ENCODE measurements at places on chromosomes 11 and 22. TPM values are rescaled to one million over a fixed set of nuclear protein-coding genes. Genes with fewer than 3 reads are reported as not detected.

OR5L2 gene
- total RNA-seq = not detected

NXPE2 gene
- not detected for total RNA-seq

SLC5A4 gene
- 1.1 TPM for total RNA-seq

FGF4 gene
- total RNA-seq = not detected

APLP2 gene
- 298 TPM for total RNA-seq

KCNE3 gene
- total RNA-seq = 13.3 TPM

ATP6V1E1 gene
- total RNA-seq = 122 TPM

IRAG1 gene
- 24.8 TPM for total RNA-seq

DCHS1 gene
- total RNA-seq = 23.0 TPM

RBFOX2 gene
- 50.1 TPM for total RNA-seq

DNA sequence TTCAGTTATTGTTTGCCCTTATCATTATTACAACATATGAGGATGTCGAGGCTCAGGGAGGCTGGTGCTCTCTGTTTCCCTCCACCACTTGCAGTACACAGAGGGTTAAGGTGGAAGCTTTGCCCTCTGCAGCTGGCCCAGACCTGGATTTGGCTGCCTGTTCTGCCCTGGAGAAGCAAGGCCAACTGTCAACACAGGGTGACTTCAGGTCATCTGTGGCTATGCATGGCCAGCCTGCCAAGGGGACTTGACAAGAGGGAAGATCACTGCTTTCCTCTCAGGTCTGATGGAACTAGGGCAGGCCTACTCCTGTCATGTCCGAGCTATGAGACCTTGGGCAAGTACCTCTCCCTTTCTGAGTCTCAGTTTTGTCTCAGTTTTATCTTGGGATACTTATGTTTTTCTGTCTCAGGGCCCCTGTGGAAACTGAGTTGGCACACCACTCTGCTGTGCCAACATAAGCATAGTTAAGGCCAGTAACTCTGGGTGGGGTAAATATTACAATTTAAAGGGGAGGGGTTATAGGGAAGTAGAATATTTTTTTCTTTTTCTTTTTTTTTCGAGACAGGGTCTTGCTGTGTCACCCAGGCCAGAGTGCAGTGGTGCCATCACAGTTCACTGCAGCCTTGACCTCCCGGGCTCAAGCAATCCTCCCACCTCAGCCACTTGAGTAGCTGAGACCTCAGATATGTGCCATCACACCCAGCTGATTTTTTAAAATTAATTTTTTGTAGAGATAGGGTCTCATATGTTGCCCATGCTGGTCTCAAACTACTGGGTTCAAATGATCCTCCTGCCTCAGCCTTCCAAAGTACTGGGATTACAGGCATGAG lies 2.4 kb upstream of the THRSP start:
- no peak for DNase-seq

- DNase-seq = no peak
Observed at GRCh38 chr22:39208013-39208680, 36.6 kb downstream of the PDGFB start.

DNA sequence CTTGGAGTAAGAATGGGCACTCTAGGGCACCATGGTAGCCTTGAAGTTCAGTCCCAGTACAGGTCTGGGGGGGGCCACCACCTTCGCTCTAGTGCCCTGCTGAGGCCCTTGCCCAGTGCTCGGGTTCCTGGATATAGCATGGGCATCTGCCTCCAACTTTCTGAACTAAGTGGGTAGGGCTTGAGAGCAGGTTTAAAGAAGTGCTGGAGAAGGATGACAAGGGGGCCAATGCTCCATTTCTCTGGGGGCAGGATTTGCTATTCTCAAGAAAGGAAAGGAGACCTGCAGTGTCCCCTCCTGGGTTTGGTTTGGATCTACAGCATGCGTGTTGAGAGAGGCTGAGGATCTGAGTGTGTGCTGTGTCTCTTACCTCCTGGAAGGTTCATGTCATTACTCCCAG lies 82.2 kb upstream of the SUSD2 start:
- DNase-seq = peak; percentile 43

DNA sequence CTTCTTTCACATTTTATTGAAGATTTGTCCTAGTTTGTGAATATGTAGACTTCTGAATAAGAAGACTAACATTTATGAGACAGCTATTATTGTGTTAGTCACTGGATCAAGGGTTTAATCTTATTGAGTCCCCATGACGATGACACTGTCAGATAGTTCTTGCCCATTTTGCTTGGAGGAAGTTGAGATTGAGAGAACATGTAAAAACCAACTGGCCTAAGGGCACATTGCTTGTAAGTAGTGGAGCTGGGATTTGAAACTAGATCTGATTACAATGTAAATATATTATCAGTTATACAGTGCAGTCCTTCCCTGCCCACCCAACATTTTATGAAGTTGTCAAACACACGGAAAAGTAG lies 134.7 kb downstream of the HIPK3 start:
- no peak for DNase-seq

GRCh38 chr11:12686246-12687060 lies 12.2 kb downstream of the TEAD1 start:
- DNase-seq = no peak

DNA sequence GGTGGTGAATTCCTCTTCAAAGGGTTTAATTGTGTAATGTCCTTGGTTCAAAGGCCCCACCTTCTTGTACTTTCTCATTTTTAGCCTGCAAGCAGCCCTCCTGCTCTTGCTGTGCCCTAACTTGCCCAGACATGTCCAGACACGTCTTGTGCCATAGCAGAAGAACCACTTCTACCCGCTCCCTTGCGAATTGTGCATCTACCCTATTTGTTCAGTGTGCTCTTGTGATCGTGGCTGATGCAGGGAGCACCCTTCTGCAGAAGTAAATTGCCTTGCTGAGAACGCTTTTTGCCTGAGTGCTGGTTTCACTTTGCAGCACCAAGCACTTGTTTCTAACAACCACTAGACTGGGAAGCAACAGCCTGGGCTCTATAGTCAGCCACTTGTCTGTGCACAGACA lies 249.4 kb downstream of the SBF2 start:
- no peak for DNase-seq

- no peak for DNase-seq
Observed at GRCh38 chr11:40722179-40722795, 737.2 kb downstream of the LRRC4C start.

- no peak for DNase-seq
Observed at GRCh38 chr11:101470881-101471520, 112.8 kb downstream of the TRPC6 start.

DNA sequence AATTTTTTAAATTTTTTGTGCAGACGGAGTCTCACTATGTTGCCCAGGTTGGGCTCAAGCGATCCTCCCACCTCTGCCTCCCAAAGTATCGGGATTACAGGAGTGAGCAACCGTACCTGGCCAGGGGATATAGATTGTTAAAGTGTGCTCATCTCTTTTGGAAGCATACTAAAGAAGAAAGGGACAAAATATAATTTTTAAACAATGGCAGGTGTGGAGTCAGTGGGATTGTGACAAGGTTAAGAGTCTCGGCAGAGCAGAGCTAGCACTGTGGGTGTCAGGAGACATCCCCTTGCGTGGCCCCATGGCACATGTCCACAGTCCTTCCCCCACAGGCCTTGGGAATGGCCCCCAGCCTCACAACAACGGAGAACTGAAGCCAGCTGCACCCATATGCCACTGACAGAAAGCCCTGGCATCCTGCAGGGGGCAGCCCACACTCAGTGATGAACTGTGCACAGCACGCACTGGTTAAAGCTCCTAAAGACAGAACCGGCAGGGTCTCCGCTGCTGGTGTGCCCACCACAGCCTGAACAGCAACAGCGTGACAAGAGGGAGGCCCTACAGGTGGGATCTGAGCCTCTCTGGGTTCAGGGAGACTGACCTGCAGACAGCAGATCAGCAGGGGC lies 29.9 kb downstream of the SERPIND1 start:
- no peak for DNase-seq

GRCh38 chr22:28670161-28670560 lies 9.5 kb downstream of the TTC28 start:
- DNase-seq = no peak

GRCh38 chr22:48556222-48556621 lies 1271.5 kb downstream of the BRD1 start:
- no peak for DNase-seq

DNA sequence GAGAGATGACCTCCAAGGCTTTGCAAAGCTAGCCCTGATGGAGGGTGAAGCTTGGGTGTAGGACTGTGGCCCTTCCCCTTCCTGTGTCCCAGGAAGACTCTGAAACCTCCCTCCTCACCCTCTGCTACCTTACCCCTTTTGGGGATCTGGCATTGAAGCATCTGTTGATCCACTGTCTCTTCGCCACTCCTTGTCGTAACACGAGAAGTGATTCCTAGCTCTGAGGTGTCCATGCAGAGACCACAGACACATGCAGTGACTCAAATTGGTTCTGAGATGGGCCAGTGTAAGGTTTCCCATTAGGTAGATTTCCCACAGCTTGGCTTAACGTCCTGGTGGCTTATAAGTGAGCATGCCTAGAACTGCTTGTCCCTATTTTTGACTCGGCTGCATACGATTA lies 101.4 kb downstream of the ZBTB16 start:
- no peak for DNase-seq

DNA sequence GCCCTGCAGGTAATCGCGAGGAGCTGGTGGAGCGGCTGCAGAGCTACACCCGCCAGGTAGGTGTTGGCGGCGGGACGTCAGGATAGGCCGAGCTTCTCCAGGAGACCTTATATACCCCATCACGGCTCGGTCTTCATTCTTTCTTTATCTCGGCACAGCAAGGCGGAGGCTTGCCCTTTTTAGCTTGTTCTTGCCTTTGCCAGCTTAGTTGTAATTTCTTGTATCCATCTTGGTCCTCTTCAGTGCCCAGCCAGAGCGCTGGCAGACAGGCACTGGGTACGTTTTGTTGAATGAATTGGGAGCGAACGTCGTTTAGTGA lies 459 bp downstream of the SF3B2 start:
- DNase-seq = no peak
